ENCODE measurements at places on chromosomes 7 and 10.

GRCh38 chr7:109844362-109844761 is 1246.6 kb upstream of the LRRN3 start:
- DNase-seq, result no peak

DNA sequence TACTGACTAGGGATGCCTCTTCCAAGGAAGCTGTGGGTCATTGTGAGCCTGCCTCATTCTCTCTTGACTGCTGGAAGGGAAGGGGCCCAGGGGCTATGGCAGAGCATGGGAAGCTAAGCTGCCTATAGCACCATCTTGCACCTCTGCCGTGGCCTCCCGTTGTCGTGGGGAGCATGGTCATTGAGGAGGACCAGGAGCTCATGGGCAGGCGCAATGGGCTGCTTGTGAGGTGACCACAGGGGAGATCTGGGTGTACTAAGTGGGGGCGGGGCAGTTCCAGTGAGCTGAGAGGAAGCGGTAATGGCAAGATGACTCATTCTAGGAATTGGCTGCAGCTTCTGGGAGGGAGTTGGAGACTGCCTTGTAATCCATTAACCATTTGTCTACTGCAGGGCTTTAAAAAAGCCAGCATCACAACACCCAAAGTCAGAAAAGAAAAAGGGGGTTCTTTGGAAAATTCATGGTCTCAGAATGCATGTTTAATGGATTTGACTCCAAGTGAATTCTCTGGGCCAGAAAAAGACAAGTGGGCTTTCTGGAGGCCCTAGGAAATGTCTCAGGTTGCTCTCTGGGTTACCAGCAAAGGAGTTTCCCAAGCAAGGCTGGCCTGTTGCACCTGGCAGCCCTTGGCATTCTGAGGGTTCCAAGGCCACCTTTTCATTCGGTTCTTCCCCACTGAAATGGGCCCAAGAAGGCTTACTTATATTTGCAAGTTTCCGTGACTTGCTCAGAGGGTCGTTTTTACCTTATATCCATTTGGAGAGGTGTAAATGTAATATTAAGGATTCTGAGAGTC is 3.6 kb downstream of the DUSP5 start:
- no peak for DNase-seq

DNA sequence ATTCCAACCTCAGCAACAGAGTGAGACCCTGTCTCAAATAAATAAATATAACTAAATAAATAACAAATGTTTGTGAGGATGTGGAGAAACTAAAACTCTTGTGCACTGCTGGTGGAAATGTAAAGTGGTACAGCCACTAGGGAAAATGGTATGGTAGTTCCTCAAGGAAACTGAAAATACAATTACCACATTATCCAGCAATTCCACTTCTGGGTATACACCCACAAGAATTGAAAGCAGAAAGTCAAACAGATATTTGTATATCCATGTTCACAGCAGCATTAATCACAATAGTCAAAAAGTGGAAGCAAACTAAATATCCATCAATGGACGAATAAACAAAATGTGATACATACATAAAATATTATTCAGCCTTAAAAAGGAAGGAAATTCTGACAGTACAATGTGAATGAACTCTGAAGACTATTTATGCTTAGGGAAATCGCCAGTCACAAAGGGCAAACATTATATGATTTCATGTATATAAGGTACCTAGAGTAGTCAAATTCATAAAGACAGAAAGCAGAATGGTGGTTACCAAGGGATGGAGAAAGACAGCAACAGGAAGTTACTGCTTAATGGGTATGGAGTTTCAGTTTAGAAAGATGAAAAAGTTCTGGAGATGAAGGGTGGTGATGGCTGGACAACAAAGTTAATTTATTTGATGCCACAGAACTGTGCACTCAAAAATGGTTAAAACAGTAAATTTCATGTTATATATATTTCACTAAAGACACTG is 9.8 kb downstream of the ARHGAP12 start:
- no peak for DNase-seq

GRCh38 chr7:155465761-155466141 is 7.8 kb downstream of the EN2 start:
- DNase-seq, result no peak

DNA sequence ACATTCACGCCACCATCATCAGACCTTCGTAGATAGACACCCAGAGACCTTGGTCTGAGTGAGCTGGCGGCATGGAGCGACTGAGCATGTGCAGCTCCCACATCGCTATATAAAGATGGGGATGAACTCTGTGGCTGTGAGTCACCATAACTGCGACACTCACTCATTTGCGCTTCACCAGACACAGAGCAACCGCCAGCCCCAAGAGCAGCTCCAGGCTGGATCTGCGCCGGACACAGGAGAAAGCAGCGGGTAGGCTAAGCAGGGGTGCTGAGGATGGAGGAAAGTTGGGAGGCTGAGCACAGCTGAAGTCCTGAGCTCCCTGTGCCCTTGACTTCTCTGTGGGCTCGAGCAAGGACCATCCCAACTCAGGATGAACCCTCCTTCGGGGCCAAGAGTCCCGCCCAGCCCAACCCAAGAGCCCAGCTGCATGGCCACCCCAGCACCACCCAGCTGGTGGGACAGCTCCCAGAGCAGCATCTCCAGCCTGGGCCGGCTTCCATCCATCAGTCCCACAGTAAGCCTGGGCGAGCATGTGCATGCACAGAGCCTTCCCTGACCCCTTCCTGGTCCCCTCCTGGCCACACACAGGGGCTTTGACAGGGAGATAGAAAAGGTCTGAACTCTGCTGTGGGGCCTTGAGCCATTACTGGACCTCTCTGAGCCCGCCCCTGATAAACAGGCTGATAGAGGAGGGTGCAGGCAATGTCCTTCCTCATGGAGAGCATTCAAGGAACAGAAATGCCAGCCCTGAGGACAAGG is at the start of gene OPN4:
TSS of gene OPN4 (plus strand) at position 137 of the 762 bp plus-strand sequence. CDS start at position 374, 237 bp downstream.
- DNase-seq, result no peak

DNA sequence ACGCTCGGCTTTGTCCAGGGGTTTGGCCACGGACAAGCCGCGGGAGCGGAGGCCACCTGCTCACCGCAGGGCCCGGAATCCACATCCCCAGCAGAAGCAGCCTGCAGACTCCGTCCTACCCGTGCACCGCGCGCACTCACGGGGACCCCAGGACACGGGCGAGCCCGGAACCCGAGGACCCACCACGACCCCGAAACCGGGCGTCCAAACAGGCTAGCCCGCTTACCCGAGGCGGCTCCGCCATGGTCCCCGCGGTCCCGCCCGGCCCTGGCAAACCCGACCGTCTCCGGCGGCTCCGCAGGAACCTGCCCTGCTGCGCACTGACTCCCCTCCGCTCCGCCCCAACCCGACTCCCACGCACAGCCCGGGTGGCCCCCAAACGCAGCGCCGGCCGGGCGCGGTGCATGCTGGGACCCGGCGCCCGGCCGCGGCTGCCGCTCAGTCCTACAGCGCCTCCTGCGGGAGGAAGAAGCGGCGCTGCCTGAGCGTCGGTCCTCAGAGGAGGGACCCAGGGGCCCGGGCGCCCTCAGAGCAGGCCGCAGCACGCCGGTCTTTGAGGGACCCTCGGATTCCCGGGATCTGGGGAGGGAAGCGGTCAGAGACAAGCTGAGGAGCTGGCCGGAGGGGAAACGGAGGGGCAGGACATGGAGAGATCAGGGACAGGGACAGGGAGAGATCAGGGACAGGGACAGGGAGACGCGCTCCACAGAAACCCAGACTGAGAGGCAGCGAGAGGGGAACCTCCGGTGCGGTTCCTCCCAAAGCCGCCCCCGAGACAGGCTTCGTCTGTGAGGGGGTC is at the start of gene ZNF786:
TSS of gene ZNF786 (minus strand) at position 322 of the 799 bp plus-strand sequence. CDS start at position 244, 78 bp downstream.
- DNase-seq, result peak; percentile 86

DNA sequence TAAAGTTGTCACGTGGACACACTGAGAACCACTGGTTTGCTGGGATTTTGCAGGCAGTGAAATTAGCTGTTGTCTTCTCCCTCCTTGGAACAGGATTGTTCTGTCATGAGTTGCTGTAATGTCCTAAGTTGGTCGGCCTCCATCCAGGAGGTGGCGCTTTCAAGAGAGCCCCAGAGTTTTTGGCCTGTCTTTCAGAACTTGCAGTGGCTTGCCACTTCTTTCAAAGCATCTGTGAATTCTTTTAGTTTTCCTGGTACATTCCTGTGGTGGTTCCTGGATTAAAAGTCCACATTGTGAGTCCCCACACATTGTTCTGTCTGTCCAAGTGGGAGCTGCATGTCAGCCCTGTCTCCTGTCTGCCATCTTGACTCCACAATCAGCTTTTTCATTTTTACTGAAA is 133.8 kb downstream of the PON1 start:
- no peak for DNase-seq

DNA sequence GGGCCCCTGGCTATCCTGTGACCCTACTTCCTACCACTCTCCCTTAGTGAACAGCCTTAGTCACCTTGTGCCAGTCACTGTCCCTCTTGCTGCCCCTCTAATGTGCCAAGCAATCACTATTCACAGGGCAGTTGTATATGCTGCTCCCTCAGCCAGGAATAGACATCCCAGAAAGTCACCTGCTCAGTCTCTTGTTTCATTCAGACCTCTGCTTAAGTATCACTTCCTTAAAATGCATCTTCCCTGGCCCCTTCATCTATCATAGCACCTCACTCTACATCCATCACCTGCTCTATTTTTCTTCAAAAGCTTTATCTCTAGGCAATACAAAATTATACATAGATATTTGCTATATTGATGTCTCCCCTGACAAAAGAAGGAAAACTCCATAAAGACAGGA is 328.4 kb upstream of the NFE2L3 start:
- no peak for DNase-seq

All from activated naive CD4-positive, alpha-beta T cell (primary cell).